ENCODE measurements at places on chromosomes 5 and 9.

DNA sequence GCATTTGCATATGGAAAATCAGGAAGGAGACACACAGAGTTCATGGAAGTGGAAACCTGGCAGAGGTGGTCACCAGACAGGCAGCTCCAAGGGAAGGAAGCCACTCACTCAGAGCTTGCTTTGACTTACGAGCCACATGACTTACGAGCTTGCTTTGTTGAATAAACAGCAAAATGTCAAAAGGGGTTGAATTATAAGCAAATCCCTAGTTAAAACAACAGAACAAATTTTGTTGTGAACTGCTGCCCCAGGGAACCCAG, 164.3 kb downstream of the SYK start:
- no peaks in the 10 kb centered on the region for H3K36me3 ChIP-seq
- H3K4me3 ChIP-seq: no peak overlapping the region
- no peaks in the 10 kb centered on the region for H3K4me1 ChIP-seq
- DNase-seq: no peak

DNA sequence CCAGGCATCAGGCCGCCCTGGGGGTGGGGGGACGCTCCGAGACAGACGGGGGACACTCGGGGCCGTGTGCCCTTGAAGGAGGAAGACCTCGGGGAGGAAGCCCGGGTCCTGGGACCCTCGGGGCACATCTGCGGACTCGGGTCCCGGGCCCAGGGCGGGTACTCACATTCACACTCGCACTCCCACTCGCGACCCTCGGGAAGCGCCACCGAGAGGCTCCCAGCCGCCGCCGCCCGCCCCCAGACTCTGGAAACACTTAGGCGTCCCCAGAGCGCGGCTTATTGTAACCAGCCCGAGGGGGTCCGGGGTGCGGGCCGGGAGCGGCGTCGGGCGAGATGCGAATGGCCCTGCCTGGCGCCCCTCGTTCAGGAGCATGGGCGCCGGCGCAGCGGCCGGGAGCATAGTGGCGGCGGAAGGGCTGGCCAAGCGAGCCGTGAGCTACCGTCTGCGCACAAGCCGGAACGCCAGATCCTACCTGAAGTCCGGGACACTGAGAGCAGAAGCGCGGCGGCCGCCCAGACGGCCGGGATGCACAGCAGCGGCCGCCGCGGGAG, 559 bp downstream of the ROR2 start:
- no peak for DNase-seq
- H3K27me3 ChIP-seq: peaks cover 38% of the 10 kb centered on the region
- H3K4me1 ChIP-seq: no peaks in the 10 kb centered on the region
- no peaks in the 10 kb centered on the region for H3K36me3 ChIP-seq
- peak overlapping the region; percentile 39 for H3K4me3 ChIP-seq
- H3K27ac ChIP-seq: no peak overlapping the region

DNA sequence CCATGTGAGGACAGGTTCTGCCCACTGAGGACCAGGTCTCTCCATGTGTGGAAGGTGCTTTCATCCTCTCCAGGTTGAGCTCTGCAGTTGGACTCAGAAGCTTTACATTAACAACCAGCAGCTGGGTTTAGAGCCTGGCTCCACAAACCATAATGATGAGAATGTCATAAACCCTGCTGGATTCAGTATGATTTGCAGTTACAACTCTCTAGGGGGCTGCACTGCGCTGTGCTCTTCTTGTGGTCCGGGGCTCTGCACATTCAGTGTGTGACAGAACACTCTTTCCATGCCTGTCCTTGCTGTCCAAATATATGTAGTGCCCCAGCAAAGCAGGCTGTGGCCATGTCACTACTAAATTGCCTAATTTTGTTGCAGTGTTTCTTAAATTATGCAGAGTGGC, 334.3 kb downstream of the ICE1 start:
- H3K4me3 ChIP-seq: no peak overlapping the region
- no peaks in the 10 kb centered on the region for H3K36me3 ChIP-seq
- H3K27me3 ChIP-seq: no peaks in the 10 kb centered on the region
- DNase-seq: no peak

GRCh38 chr9:7615344-7615743, 184.2 kb downstream of the DMAC1 start:
- no peaks in the 10 kb centered on the region for H3K27me3 ChIP-seq
- no peaks in the 10 kb centered on the region for H3K4me1 ChIP-seq
- H3K4me3 ChIP-seq: no peak overlapping the region
- no peaks in the 10 kb centered on the region for H3K36me3 ChIP-seq

DNA sequence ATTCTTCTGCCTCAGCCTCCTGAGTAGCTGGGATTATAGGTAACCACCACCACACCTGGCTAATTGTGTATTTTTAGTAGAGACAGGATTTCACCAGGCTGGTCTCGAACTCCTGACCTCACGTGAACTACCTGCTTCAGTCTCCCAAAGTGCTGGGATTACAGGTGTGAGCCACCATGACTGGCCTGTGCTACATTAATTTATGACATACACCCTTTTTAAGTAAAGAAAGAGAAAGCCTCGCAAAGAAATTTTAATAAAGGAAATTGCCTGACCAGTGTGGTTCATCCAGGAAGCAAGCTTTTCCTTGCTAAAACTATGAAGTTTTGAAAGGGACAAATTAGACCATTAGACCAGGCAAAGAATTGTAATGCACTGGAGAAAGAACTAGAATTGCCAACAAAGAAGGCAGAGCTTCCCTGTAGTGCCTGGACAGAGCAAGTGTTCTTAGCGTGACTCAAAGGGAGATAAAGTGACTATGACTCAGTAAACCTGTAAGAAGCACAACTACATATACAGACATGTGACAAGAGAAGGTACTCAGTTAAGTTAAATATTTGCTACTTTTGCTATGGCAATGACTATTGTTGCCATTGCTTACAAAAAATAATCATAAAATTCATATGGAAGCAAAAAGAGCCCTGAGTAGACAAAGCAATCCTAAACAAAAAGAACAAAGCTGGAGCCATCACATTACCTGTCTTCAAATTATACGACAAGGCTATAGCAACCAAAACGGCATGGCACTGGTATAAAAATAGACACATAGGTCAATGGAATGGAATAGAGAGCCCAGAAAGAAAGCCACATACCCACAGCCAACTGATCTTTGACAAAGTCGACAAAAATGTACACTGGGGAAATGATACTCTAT, 54.6 kb downstream of the FYB1 start:
- no peak for DNase-seq
- no peaks in the 10 kb centered on the region for H3K27me3 ChIP-seq
- no peak overlapping the region for H3K27ac ChIP-seq
- no peaks in the 10 kb centered on the region for H3K36me3 ChIP-seq
- H3K4me1 ChIP-seq: peaks cover 9% of the 10 kb centered on the region
- no peak overlapping the region for H3K4me3 ChIP-seq

DNA sequence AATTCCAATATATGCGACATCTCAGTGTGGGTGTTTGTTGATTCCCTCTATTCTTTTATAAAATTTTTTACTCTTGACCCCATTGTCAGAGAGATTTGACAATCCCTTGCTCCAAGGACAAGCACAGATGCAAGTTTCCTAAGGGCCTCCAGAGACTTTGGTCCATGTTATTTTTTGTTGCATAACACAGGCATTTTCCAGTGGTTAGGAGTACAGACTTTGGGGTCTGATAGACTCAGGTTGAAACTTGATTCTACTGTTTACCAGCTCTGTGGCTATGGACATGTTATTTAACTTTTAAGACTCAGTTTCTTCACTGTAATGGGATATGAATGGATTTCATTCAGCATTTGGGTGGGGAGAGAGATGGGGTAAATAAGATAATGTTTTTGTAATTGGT, 361.3 kb downstream of the ENC1 start:
- H3K27ac ChIP-seq: no peak overlapping the region
- no peak overlapping the region for H3K4me3 ChIP-seq
- no peaks in the 10 kb centered on the region for H3K27me3 ChIP-seq
- H3K4me1 ChIP-seq: no peaks in the 10 kb centered on the region
- DNase-seq: no peak

- no peaks in the 10 kb centered on the region for H3K4me1 ChIP-seq
- no peak for DNase-seq
- H3K36me3 ChIP-seq: no peaks in the 10 kb centered on the region
- H3K4me3 ChIP-seq: no peak overlapping the region
Observed at GRCh38 chr5:21594566-21594965, 1258.6 kb downstream of the CDH12 start.

All from gastrocnemius medialis (tissue), 4 donors.